NCI-H82 (cell line): ENCODE measurements at places on chromosomes 16 and 17.

GRCh38 chr16:86939609-86940008 is 361.3 kb downstream of the FOXL1 start:
- no peak for DNase-seq

- DNase-seq: peak; percentile 75
Measured at GRCh38 chr16:11977376-11978041, 975 bp downstream of the SNX29 start.

- DNase-seq: peak; percentile 53
Measured at GRCh38 chr17:56111706-56112485, 41.4 kb upstream of the ANKFN1 start.

- no peak for DNase-seq
Measured at GRCh38 chr16:17380613-17381012, 90.1 kb downstream of the XYLT1 start.

DNA sequence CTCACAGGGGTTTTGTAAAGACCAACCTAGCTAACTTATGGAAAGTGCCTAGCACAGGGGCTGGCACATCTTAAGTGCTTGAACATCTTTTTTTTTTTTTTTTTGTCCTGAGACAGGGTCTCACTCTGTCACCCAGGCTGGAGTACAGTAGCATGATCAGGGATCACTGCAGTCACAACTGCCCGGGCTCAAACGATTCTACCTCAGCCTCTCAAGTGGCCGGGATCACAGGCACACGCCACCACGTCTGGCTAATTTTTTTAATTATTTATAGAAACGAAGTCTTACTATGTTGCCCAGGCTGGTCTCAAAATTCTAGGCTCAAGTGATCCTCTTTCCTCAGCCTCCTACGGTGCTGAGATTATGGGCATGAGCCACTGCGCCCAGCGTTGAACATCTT is 1.3 kb downstream of the LYRM9 start:
- DNase-seq: no peak

- no peak for DNase-seq
Measured at GRCh38 chr16:22882981-22883380, 69.0 kb downstream of the HS3ST2 start.

DNA sequence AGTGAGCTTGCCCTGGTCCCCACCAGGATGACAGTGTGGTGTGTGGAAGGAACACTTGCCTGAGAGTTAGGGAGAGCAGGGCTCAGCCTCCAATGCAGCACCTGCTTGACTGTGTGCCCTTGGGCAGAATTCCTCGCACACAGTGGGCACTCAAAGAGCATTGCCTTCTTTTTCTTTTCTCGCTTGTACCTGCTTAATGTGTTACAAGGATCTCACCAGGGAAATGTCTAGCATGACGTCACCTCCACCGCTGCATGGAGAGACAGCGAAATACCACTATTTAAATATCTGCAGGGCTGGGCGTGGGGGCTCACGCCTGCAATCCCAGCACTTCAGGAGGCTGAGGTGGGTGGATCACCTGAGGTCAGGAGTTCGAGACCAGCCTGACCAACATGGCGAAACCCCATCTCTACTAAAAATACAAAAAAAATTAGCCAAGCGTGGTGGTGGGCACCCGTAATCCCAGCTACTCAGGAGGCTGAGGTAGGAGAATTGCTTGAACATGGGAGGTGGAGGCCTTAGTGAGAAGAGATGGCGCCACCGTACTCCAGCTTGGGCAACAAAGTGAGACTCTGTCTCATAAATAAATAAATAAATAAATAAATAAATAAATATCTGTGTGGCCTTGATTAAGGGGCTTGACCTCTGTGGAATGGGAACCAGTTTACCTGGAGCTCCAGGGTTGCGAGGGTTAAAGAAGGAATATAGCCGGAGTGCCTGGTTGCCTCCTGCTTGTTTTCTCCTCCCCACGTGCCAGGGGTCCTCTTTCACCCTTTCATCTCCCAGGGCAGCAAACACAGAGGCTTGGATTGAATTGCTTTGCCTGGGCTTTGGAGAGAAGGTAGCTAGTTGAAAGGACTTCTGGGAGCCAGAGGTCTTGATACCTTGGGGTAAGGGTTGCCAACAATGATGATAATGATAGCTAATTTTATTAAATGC is 16.3 kb downstream of the SNX29 start:
- DNase-seq: no peak

DNA sequence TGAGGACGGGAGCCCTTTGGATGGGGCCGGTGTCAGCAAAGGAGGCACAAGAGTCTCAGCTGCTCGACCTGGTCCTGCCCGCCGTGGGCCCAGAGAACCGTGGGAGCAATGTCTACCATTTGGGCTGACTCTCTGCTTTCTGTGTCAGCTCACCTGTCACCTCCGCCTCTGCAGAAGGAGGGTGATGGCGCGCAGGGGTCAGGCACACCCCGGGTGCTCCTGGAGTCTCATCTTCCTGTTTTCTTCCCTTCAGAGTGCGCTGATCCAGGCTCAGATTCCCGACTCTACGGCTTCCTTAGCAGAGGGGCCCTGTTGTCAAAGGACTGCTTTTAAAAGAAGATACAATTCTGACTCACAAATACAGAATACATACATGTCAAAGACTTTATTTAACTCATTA is 167.1 kb downstream of the BANP start:
- DNase-seq: no peak

DNA sequence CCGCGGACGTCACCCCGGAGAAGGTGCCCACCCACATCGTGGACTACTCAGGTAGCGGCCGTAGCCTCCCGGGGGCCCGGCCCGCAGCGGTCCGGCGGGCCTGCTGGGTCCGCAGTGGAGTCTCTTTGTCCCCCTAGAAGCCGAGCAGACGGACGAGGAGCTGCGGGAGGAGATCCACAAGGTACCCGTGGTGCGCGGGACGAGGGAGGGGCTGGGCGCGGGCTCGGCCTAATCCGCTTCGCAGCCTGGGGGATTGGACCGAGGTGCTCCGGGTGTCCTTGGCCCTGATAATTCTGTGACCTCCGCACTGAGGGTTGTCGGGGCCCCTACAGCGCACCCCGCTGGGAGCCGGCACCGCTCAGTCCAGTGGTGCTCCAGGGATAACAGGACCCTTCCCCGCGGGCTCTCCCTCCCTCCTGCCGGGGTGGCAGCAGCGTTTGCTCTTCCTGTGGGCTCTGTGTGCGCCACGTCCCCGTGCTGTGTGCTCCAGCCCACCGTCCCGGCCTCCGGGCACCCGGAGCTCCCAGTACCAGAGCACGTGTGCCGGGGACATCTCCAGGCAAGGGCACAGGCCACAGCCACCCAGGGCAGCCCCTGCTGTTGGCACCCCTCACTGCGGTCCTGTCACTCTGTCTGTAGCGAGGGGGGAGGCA is 713 bp downstream of the RHOT2 start:
- DNase-seq: peak; percentile 59

DNA sequence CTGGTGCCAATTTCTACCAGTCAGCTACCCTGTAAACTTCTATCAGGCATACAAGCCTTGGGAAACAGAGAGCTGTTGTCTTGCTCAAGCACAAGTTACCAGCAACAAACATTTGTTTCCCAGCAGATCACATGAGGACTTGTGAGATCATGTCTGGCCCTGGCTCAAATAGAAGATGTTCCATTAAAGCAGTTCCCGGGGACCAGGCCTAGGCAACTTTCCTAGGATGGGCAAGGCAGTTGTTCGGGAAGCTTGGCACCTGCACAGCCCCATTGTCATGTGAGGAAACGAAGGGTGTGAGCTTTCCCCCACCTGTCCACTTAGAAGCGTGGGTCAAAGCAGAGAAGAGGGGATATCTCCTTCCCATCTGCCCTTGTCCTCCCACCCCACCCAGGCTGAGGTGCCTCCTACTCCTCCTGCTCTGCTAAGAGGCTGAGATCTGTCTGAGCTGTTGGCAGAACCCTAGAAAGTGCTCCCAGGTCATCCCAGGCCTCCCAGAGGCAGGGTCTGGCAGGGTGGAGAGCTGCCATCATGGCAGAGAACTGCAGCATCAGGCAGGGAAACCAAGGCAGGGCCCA is 11.2 kb upstream of the SLC47A2 start:
- DNase-seq: no peak

GRCh38 chr17:9228408-9229159 is 207.3 kb downstream of the NTN1 start:
- no peak for DNase-seq

GRCh38 chr16:71896764-71897368 is 1.5 kb downstream of the IST1 start:
- DNase-seq: no peak

- peak; percentile 63 for DNase-seq
Measured at GRCh38 chr17:32876417-32877163, at the start of gene MYO1D. Gene MYO1D (minus strand): TSS chr17:32877124. CDS start chr17:32876872, 252 bp downstream.

GRCh38 chr17:80615376-80615775 is 70.7 kb downstream of the RPTOR start:
- DNase-seq: peak; percentile 98

- no peak for DNase-seq
Measured at GRCh38 chr17:18992454-18993130, 12.0 kb downstream of the FAM83G start.

GRCh38 chr17:42918902-42919521 is 18.4 kb downstream of the G6PC1 start:
- DNase-seq: no peak

DNA sequence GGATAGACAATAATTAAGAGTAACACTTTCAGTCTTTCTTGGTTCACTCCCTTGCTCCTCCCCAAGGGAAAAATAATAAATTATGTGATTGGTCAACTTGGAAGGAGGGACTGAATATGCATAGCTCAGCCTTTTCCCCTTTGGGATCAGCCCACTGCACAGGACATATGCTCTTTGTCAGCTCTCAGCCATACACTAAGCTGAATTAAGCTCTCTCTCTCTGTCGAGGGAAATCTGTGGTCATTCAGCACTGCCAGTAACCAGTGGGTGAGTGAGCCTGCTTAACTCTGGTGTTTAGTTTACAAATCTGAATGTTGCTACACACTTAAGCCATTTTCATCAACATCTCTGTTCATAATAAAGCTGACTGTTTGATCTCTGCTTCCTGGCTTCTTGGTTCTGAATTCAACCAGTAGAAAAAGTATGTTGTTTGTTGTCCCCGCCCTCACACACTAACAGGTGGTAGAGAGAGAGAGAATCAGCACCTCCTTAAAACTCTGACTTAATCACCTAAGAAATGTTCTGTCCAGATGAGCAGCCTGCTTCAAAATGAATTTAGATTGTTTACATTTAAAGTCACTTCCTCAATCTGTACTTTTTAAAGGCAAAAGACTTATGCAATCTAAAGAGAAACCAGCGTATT is 102.3 kb upstream of the C17orf78 start:
- DNase-seq: peak; percentile 93

GRCh38 chr16:57770361-57770760 is 31.9 kb downstream of the KIFC3 start:
- no peak for DNase-seq

- DNase-seq: peak; percentile 72
Measured at GRCh38 chr17:82031303-82031884, at the start of gene RAC3. Gene RAC3 (plus strand): TSS chr17:82031678. CDS start chr17:82031762, 84 bp downstream.

GRCh38 chr17:44335564-44335963 is 9.5 kb upstream of the GRN start:
- DNase-seq: no peak

- no peak for DNase-seq
Measured at GRCh38 chr16:74264811-74265210, 31.8 kb upstream of the PSMD7 start.

DNA sequence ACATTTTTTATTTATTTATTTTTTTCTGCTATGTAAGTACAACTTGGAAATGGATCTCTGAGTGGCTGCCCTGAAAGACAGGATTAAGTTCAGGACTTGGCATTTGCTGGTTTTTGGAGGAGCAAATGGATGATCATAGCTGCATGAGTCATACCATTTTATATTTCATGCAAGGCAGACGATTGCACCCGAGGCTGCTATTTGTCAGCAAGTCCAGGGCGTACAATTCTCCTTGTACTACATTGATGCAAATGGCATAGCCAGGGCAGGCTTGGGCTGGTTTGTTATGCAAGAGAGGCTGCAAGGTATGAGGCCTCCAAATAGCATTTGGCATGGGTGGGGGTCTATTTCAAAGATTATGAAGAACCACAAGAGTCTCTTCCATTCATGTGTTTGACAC is 81.2 kb upstream of the CACNG3 start:
- DNase-seq: no peak

DNA sequence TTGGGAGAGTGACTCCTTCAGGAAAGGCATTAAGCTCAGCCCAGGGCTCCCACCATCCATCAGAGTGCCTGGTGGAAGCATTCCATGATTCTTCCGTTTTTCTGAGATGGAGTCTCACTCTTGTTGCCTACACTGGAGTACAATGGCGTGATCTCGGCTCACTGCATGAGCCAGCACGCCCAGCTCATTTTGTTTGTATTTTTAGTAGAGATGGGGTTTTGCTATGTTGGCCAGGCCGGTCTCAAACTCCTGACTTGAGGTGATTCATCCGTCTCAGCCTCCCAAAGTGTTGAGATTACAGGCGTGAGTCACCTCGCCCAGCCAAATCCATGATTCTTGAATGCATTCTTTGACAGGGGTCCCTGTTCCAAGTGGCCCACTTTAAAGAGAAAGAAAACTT is 23.1 kb downstream of the MIS12 start:
- DNase-seq: no peak

GRCh38 chr16:10878644-10879501 is 1.9 kb downstream of the CIITA start:
- no peak for DNase-seq

DNA sequence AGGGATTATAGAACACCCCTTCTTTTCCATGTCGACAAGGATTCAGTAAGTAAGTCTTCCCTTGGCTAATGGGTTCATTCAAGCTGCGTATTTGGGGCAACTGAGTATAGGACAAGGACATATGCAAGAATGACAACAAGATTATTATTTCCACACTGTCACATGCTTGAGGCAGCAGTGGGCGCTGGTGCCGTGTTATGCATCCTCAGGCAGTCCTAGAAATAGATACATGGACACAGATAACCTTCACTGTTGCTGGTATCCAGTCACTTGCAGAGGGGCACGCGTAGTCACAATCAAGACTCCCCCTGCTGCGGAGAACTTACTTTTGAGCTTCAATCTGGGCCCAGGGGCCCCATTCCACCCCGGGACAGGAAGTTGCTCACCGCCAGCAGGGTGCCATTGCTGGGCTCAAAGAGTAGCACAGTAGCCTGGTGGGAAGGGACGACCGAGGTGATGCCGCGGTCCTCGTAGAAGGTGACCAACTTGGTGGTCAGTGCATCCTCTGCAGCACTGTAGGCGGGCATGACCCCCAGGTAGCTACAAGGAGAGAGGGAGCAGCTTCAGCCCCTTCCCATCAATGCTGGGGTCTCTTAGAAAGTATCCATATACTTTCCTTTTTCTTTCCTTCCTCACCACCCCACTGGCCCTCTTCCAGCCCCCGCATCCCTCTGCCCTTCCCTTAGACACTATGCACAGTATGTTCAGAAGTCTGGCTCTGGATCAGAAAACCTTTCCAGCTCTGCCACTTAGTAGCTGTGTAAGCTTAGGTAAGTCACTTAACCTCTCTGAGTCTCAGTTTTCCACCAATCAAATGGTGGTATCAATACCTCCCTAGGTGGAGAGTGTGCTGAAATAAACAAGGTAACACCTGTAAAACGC is 804 bp downstream of the CRYM start:
- DNase-seq: peak; percentile 6

GRCh38 chr17:41535764-41536481 is 7.8 kb upstream of the KRT19 start:
- no peak for DNase-seq

DNA sequence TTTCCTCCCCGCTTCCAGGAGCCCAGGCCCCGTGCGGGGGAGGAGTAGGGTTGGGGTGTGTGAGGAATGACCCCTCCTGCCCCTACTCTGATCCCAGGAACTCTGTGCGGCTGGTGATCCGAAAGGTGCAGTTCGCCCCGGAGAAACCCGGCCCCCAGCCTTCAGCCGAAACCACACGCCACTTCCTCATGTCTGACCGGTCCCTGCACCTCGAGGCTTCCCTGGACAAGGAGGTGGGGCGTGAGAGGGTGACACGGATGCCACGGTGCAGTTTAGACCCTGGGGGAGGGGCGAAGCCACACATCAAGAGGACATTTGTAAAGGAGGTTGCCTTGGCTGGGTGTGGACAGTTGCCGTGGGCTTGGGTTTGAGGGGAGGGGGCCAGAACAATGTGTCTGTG is 7.4 kb downstream of the ARRB2 start:
- DNase-seq: no peak
